Activated T-helper 9 cell treated with anti-CD3 and anti-CD28 coated beads, Interleukin-2, amount 50 U/mL, for 16 hours (primary cell): ENCODE measurements at places on chromosomes 11 and 22.

DNA sequence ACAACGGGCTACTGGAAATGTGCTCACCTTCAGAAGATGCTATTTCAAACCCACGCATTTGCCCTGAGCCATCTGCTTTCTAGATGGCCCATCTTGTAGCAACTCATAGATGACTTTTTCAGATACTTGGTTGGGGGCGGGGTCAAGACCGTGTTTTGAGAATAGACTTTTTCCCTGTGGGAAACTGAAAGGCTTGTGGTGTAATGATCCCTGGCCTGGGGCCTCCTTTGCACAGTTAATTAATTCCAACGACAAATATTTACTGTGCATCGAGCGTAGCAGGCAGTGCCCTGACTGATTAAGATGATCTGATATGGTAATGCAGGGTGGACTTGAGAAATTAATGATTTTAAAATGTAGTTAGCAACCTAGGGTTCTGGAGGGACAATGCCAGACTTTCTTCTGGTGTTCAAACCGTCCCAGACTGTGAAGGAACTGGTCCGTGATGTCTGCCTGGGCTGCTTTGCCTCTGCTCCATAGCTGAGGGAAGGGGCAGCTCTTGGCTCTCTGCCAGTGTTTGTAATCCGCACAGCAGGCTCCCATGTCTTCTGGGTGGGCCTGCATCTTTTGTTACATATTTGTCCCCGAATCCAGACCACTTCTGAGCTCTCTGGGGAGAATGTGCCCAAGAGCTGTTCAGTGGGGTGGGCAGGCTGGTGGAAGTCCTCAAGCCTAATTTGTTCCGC is 84.8 kb downstream of the ADAMTS15 start:
- no peak for DNase-seq

DNA sequence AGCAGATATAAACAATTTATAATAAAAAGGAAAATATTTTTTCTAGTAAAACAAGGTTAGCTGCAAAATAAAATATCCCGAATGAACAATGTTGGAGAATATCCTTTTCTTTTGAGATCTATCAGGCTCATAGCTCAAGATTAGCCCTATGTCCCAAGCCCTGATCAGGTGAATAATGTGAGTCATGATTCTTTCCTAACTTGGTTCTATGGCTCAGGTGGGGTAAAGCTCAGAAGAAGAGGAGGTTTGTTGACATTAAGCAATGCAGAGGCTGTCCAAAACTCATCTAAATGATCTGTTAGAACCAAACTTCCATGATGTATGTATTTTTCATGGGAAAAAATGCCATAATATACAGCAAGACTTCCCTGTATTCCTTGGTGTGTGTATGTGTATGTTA is 86.1 kb downstream of the TRIM44 start:
- no peak for DNase-seq

- DNase-seq, result no peak
Measured at GRCh38 chr22:27223317-27224177, 566.2 kb downstream of the MIAT start.

- no peak for DNase-seq
Measured at GRCh38 chr22:31954535-31955523, 10.5 kb downstream of the YWHAH start.

DNA sequence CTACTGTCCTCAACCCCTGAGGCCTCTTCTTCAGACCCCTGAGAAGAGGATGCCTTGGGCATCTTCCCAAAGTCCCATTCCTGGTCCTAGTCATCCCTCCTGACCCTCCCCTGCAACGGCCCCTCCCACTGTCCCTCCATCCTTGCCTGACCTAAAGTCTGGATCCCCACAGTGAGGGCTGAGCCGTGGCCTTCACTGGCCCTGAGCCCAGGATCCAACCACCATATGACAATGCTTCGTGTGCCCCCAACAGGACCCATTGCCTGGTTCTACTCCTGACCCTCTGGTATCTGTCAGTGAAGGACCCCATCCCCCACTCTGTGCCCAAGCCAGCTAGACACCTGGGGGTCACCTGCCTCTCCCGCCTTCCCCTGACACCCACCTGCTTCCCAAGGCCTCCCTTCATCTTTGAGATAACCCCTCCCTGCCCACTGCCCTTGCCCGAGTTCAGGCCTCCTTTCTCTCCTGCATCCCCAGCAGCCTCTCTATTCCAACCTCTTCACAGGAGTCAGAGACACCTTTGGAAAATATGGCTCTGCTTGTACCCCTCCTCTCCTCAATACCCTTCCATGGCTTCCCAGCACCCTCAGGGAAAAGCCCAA is 48.0 kb downstream of the LRRC32 start:
- no peak for DNase-seq

- no peak for DNase-seq
Measured at GRCh38 chr11:116641561-116642045, 131.2 kb downstream of the BUD13 start.

GRCh38 chr11:112334381-112334780 is 73.7 kb upstream of the PLET1 start:
- no peak for DNase-seq

DNA sequence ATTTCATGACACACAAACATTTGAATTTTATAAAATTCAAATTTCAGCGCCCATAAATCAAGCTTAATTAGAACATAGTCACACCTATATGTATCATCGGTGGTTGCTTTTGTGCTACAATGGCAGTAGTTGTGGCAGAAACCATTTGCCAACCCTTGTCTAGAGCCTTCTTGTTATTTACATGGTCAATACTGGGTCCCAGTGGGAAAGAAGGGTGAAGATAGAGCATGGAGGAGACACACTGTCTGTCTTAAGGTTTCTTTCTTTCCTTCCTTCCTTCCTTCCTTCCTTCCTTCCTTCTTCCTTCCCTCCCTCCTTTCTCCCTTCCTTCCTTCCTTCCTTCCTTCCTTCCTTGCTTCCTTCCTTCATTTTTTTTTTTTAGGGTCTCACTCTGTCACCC is 3.7 kb downstream of the OR6Q1 start:
- no peak for DNase-seq

- no peak for DNase-seq
Measured at GRCh38 chr11:35796562-35796961, 134.0 kb downstream of the TRIM44 start.

DNA sequence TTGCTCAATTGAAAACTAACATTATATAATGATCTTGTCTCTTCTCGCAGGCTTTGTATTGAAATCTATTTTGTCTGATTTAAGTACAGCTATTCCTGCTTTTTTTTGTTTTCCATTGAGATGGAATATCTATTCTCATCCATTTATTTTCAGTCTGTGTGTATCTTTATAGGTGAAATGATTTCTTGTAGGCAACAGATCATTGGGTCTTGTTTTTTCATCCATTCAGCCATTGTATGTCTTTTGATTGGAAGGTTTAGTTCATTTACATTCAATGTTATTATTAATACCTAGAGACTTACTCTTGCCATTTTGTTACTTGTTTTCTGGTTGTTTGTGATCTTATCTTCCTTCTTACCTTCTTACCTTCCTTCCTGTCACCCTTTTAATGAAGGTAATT is 77.8 kb upstream of the TRPC6 start:
- no peak for DNase-seq

GRCh38 chr11:28089378-28089777 is 18.6 kb downstream of the KIF18A start:
- DNase-seq, result no peak

GRCh38 chr11:85348945-85349344 is 278.2 kb downstream of the DLG2 start:
- DNase-seq, result no peak
